ENCODE measurements at places on chromosomes 6 and 20. TPM values are rescaled to one million over a fixed set of nuclear protein-coding genes. Genes with fewer than 3 reads are reported as not detected.

PNPLA1 gene
- total RNA-seq, result not detected

MYO6 gene
- 4.3 TPM for total RNA-seq

CGA gene
- not detected for total RNA-seq

NRSN1 gene
- total RNA-seq, result not detected

EFCAB8 gene
- total RNA-seq, result not detected

CST1 gene
- total RNA-seq, result not detected

EYA4 gene
- not detected for total RNA-seq

EPHA7 gene
- total RNA-seq, result 1.5 TPM

PLN gene
- not detected for total RNA-seq

HLA-DQA2 gene
- not detected for total RNA-seq

LST1 gene
- not detected for total RNA-seq

WFDC12 gene
- not detected for total RNA-seq

ENPP5 gene
- total RNA-seq, result not detected

COL21A1 gene
- total RNA-seq, result not detected

PAK5 gene
- not detected for total RNA-seq

MRPL2 gene
- total RNA-seq, result 51.0 TPM

FOXF2 gene
- total RNA-seq, result not detected

SIM1 gene
- total RNA-seq, result 0.03 TPM

FAM50B gene
- total RNA-seq, result not detected

DCBLD1 gene
- total RNA-seq, result not detected

TSPO2 gene
- not detected for total RNA-seq

FILIP1 gene
- not detected for total RNA-seq

SLC22A1 gene
- total RNA-seq, result not detected

TMEM170B gene
- 6.3 TPM for total RNA-seq

YTHDF1 gene
- 27.1 TPM for total RNA-seq

RAD21L1 gene
- total RNA-seq, result not detected

FAM83B gene
- total RNA-seq, result not detected

HLA-DRB5 gene
- not detected for total RNA-seq

PPIL6 gene
- total RNA-seq, result 2.8 TPM

TRERF1 gene
- total RNA-seq, result 3.8 TPM

GNAS-AS1 gene
- not detected for total RNA-seq

DPPA5 gene
- total RNA-seq, result not detected

SPEF1 gene
- 3.0 TPM for total RNA-seq

Measured in G401 (cell line).